ENCODE measurements at places on chromosomes 2 and 18.
A peak's percentile ranks its signal among the peaks of the same experiment; 100 is the strongest.

DNA sequence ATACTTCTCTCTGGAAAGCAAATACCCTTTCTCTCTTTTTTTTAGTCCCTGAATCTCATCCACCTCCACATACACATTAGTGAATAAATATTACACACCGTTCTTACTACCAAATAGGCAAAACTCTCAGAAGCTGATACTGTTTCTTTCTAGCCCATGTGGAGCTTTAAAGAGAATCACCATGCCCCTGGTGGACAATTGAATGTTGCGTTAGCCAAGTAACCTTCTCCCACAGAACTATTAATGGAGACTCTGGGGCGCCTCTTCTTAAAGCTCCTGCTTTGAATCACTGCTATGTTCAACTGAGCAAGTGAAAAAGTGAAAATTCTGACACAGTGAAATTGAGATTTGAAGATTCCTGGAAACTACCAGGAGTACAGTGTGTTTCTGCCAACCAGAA is 522.8 kb upstream of the CDH7 start:
- DNase-seq: no peak

GRCh38 chr2:154173164-154173563 is 301.4 kb downstream of the GALNT13 start:
- no peak for DNase-seq

GRCh38 chr2:18047213-18047611 is 168.7 kb downstream of the KCNS3 start:
- no peak for DNase-seq

DNA sequence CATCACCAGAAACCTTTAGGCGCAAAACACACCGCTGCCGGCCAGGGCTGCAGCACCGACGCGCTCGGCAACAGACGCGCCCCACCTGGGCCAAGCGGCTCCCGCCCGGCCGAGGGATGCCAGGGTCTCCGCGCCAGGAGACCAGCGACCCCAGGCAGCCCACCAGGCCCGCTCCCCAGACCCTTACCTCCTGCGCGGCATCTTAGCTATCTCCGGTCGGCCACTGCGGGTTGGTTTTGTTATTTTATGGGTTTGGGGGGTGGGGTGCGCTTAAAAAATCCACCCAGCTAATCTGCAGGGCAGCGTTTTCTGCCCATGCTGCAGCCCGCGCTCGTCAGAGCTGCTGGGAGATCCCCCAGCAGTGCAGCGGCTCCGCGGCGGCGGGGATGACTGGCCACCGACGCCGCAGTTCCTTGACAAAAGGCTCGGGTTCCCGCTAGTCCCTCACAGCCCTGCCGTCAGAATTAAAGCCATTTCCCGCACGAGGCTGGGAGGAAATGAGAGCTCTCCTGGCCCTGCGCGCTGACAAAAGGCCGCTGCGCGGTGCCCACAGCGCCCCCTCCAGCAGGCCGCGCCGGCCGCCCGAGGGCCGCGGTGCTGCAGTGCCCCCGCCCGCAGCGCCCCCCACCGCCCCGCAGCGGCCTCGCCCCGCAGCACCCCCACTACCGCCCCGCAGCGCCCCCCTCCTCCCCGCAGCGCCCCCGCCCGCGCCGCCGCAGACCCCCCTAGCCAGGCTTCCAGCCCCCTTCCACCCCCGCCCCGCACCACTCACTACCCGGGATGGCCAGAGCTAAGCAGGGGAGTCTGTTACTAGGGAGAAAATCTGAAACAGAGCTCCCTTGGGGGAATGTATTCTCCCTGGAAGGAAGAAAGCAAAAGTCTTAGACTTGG is at the start of gene ADD2:
ADD2 (minus strand) TSS at position 502 of the 891 bp plus-strand sequence. CDS start 61,792 bp downstream, outside the sequence.
- DNase-seq: peak; percentile 13

DNA sequence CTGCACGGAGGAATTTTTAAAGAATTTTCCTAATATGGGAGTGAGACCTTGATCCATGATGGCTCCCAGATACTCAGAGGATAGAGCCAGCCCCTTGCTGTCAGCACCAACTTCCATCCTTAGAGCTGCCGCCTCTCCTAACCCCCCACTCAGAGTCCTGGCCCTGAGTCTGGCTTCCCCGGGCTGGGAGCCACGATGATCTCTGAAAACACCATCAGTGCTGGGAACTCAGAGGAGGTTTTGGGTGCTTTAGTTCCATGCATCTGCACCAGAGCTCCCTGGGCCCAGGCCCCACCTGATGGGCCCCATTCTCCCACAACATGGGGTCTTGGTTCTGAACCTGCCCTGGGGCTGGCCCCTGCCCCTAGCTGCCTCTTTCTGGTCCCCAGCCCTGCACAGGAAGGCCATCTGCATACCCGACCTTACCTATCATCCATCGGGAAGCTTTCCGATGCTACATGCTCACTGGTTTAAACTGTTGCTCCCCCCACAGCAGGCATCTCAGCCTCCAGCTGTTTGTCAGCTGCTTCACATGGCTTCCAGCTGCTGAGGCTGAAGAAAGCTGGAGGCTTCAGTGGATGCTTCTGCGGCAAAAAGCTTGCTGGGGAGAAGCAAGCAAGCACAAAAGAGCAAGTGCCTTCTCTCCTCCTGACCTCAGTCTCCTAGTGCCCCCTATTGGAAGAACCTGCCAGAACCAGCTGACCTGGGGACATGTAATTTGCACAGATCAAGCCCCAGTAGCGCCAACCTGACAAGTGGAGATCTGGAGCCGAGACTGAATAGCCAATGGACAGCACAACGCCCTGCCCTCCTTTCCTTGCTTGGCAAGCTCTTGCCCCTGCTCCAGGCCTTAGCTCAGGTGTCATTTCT is 24.2 kb upstream of the RHOB start:
- DNase-seq: no peak

GRCh38 chr2:148273158-148273691 is 252.3 kb downstream of the MBD5 start:
- DNase-seq: no peak

- DNase-seq: no peak
Measured at GRCh38 chr2:230155359-230155758, 64.4 kb downstream of the SP110 start.

DNA sequence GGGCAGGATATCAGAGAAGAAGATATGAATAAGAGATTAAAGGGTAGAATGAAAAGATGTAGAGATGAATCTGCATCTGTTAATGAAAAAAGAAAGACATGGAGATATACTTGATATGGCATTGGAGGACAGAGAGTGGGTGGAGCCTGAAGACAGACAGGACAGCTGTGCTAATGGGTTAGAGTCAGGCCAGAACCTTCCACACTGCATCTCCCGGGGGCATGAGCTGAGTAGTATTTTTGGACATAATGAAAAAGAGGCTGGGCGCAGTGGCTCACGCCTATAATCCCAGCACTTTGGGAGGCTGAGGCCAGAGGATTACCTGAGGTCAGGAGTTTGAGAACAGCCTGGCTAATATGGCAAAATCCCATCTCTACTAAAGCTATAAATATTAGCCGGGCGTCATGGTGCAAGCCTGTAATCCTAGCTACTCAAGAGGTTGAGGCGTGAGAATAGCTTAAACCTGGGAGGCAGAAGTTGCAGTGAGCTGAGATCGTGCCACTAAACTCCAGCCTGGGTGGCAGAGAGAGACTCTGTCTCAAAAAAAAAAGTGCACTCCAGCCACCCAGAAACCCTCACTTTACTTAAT is 11.4 kb downstream of the FLACC1 start:
- no peak for DNase-seq

DNA sequence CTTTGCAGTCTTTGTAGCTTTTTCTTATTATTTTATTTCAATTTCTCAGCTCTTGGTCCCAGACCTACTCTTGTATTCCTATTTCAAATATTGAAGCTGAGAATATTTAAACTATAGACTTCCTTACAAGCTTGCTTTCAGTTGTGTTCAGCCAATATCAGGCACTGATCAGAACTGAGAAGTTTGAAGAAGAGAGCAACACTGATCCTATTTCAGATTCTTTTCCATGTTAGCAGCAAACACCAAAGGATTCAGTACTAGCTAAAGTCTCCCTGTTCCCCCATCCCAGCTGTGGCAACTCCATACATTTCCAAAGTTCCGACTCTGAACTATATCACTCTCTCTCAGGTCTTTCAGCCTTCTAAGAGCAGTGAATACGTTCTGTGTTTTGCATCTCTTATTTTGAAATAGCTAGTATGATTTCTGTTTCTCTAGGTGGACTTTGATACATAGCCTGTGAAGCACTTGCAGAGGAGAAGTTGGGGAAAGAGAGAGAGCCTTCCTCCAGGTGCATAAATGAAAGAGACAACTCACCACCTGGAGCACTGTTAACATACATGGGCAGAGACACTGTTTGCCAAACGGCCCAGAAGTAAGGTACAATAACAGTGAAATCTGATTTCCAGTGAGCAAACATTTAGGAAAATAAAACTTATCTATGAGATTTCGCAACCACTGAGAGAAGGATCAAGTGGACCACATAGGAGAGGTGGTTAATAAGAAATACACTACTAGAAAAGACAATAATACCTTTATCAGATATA is 135.0 kb upstream of the ZNF804A start:
- DNase-seq: no peak

DNA sequence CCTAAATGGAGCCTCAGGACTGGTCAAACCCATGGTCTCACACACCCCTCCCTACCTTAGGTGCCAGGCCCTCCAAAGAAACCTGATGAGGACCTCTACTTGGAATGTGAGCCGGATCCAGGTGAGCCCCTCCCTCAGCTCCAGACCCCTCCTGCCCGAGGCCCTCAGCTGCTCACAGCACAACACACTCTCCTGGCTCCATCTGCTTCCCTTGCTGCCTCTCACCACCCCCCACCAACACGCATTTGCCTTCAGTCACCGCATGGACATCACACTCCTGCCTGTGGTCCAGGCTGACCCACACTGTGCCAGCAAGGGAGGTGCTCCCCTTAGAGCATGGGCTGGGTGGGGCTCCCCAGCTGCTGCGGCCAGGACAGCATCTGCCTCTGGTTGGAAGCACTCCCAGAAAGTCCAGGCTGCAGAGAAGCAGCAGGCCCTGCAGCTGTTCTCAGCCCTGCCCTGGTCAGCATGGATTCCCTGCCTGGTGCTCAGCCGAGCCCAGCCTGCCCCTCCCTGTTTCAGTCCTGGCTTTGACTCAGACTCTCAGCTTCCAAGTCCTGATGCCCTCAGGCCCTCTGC is 15.1 kb downstream of the SH2D6 start:
- DNase-seq: no peak

DNA sequence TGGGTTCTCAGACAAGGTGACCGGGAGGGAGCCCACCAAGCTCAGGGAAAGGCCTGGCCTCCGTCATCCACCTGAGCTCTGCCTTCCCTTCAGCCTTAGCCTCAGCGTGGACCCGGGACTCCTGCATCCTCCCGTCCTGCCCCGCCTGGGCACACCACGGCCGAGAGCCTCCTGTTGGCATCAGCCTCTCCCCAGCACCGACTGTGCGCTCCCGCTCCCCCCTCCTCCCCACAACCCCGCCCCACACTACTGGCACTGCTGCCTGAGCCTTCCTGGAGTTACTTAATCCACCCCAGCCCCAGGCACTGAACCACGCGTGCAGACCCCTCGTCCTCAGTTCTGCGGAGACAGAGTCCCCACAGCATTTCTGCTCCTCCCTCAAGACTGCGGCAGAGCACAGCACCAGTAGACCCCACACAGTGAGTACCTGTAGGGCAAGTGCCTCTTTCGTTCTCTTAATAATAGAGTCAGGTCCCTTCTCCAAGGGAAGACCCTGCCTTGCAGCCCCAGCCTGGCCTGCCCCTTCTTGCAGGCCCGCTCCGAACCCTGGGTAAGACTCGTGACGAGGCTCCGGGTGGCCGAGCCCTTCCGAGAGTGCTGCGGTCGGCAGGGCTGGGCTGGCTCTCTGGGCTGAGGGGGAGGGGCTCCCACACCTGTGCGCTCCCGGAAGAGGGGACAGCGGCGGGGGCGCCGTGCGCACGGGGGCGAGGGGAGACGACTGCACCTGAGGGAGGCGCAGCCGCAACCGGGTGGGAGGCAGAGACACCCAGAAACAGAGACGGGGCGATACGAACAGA is at the start of gene AMER3:
AMER3 (plus strand) TSS at position 285 of the 797 bp plus-strand sequence. CDS start 6,533 bp downstream, outside the sequence.
- DNase-seq: no peak

- no peak for DNase-seq
Measured at GRCh38 chr2:241110089-241110606, 8.1 kb upstream of the MTERF4 start.

GRCh38 chr2:43948370-43948769 is 47.4 kb downstream of the LRPPRC start:
- no peak for DNase-seq

- no peak for DNase-seq
Measured at GRCh38 chr2:147844697-147845410, at the start of gene ACVR2A. Gene ACVR2A (plus strand): TSS chr2:147845029. CDS start chr2:147845153, 124 bp downstream.

GRCh38 chr2:80168037-80168436 is 136.5 kb downstream of the LRRTM1 start:
- DNase-seq: no peak

DNA sequence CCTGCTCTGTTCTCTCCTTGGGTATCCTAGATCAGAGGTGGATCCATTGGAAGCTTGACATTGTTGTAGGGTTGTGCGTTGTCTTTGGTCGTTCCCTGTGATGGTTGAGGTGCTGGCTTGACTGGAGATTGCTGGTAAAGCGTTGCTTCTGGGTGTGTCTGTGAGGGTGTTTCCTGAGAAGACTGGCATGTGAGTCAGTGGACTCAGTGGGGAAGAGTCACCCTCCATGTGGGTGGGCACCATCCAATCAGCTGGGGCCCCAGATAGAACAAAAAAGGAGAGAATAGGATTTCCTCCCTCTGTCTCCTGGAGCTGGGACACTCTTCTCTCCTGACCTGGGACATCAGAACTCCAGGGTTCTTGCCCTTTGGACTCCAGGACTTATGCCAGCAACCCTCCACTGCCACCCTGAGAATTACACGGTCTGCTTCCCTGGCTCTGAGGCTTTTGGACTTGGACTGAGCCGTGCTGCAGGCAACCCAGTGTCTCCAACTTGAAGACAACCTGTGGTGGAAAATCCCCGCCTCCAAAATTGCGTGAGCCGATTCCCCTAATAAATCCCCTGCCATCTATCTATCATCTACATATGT is 14.8 kb upstream of the REEP1 start:
- no peak for DNase-seq

DNA sequence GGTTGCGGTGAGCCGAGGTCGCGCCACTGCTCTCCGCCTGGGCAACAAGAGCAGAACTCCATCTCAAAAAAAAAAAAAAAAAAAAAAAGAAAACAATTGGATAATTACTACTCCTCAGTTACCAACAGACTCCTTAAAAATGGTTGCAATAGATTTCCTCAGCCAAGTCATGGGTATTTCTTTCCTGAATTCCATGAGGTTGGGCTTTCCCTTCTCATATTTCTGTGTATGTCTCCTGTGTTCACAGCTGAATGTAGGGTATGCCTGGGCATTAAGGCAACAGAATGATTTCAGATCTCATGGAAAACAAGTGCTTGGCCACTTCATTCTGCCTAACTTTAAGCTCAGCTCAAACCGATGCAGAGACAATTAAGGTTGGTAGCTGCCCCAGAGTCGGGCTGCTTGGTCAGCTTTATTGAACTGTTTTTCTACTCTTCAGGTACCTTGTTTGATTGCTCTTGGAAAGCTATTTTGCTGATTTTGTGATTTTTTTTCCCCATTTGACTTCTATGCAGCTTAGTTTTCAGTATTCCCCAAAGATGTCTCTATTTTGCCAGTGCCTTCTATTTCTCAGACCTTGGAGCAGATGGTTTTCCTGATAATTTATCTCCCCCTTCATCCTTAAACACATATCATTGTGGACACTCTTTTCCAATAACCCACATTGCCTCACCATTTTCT is 24.8 kb downstream of the KIF5C start:
- DNase-seq: no peak

GRCh38 chr2:86623043-86623493 is 597 bp downstream of the RNF103 start:
- DNase-seq: peak; percentile 26

- DNase-seq: no peak
Measured at GRCh38 chr2:97994476-97994875, 1.3 kb downstream of the TMEM131 start.
